ENCODE measurements at places on chromosomes 7 and 10.

- no peak for DNase-seq
Measured at GRCh38 chr7:107614425-107614824, 34.4 kb downstream of the BCAP29 start.

DNA sequence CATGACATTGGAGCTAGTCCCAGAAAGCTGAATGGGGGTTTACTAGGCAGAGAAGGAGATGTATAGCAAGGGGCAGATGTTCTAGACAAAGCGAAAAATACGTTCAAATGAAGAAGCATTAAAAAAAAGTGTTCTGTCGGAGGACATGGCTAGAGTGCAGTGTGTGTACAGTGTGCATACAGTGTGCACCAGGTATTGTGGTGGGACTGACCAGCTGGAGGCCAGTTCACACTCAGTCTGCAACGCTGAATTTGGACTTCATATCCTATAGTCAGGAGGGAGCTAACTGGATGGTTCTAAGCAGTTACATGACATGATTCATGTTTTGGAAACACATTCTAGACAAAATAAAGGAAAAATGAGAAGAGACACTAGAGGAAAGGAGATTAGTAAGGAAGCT, 8.8 kb downstream of the BBIP1 start:
- no peak for DNase-seq

DNA sequence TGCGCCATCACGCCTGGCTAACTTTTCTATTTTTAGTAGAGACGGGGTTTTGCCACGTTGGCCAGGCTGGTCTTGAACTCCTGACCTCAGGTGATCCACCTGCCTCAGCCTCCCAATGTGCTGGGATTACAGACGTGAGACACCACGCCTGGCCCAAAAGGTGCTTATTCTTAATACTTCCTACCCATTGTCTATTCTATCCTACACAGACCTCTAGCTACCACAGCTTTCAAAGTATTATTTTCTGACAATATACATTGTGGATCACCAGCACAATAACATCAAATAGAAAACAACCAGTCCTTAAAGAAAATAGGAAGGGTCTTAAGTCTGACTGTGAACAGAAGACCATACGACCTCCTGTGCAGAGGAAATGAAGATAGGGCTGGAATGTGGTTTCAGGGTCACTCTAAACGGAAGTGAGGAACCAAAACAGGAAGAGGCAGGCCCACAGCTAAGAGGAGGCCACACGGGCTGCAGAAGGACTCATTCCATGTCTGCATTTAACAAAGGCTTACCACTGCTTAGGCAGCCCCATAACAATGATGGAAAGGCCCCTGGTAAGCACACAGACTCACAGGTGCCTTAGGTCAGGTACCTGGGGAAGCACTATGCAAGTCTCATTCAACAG, 115.2 kb downstream of the ZFAND4 start:
- DNase-seq, result no peak

DNA sequence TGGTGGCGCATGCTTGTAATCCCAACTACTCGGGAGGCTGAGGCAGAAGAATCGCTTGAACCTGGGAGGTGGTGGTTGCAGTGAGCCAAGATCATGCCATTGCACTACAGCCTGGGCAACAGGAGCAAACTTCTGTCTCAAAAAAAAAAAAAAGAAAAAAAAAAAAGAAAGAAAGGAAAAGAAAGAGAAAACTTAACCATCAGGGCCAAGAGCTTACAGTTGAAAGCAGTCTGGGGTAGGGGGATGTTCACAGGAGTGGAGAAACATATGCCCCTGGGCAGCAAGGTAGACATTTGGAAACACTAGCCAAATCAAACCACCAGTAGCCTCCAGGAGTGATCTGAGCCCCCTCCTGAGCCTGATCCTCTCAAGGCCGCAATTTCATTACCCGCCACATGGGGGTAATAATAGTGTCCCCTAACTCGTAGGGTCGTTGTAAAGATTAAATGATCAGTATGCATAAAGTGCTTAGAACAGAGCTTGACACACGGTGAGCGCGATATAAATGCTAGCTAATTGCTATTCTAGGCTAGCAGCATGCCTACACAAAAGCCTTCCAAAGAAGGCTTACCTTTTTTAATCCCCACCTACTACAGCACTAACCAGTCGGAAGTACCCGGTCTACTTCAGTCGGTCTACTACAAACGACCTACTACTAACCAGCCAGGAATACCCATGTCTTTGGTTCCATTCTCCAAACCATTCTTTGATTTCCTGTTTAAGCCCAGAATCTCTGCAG, 274.3 kb upstream of the NEBL start:
- peak; percentile 7 for DNase-seq

- no peak for DNase-seq
Measured at GRCh38 chr10:61633665-61634064, 29.1 kb upstream of the CABCOCO1 start.

GRCh38 chr7:144817001-144817400, 18.9 kb downstream of the TPK1 start:
- no peak for DNase-seq

GRCh38 chr7:28484606-28484935, 72.3 kb downstream of the CREB5 start:
- DNase-seq, result no peak

DNA sequence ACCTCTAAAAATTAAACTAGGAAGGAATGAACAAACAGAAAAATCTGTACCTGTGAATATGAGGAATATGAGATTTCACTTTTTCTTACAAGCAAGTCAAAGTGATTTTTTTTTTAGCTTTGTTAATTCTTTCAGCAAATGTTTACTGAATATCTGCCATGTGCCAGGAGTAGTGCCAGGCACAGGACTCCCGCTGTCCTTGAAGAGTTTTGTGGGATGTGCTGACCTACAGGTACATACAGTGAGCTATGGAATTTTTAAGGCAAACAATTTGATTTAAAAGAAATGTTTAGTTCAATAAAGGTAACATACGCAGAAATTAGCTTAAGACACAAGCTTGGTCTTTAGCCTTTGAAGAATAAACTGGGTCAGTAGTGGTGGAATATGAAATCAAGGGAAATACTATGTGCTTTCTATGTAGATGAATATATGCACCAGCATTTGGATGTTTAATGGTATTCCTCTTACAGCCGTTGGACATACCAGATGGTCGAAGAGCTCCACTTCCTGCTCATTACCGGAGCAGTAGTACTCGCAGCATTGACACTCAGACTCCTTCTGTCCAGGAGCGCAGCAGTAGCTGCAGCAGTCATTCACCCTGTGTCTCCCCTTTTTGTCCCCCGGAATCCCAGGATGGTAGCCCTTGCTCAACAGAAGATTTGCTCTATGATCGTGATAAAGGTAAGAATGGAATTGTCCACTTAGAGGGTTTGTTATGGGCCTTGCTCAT, 102.0 kb downstream of the GLCCI1 start:
- DNase-seq, result no peak

DNA sequence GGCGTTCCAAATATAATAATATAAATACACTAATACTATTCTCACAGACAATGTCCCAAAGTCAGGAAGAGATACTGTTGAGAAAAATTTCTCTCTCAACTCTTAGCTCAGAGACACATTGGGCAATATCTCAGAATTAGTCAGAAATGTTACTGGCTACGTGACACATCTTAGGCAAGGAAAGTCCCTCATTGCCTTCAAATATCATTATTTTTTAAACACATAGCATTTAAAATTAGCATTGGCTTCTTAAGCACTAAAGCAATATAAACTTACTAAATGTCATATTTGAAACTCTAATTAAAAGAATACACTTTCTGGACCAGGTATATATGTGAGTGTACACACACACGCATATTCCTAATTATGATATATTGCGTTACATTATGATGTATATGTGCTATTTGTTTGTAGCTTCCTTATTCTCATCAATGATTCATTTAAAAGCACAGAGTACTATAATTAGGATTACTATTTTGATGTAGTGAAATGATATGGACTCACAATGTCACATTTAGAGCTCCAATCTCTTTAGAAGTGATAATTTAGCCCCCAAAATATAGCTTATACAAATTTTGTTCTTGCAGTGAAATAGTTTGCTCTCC, 255.8 kb downstream of the TWIST1 start:
- no peak for DNase-seq

GRCh38 chr10:91996266-91996665, 72.7 kb downstream of the BTAF1 start:
- no peak for DNase-seq

- no peak for DNase-seq
Measured at GRCh38 chr10:7085147-7085912, 325.5 kb downstream of the SFMBT2 start.

- DNase-seq, result no peak
Measured at GRCh38 chr10:121324678-121325213, 273.5 kb downstream of the FGFR2 start.

DNA sequence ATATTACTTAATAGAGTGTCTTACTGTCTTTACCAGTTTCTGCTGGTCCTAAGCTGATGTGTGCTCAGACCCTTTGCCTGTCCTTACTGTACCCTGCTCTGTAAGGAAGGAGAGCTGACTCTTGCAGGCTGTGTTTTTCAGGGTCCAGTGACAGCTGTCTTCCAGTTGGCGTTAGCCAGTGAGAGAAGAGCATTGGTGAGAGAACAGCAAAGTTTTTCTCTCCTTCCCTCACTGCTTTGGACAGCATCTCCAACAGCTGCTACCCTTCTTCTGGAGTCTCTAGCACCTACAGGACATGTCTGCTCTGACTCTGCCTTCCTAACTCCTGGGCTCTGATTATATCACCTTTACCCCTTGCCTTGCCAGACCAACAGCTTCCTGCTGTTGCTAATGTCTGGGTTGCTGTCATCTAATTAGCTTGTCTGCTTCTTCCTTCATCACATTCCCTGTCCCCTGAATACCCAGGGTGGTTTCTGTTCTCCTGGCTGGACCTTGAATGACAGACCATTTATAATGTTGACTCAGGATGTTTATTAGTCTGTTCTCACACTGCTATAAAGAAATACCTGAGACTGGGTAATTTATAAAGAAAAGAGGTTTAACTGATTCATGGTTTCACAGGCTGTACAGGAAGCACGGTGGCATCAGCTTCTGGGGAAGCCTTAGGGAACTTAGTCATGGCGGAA, 23.5 kb upstream of the PANK1 start:
- no peak for DNase-seq

- DNase-seq, result no peak
Measured at GRCh38 chr7:66150471-66150870, 35.8 kb downstream of the CRCP start.

DNA sequence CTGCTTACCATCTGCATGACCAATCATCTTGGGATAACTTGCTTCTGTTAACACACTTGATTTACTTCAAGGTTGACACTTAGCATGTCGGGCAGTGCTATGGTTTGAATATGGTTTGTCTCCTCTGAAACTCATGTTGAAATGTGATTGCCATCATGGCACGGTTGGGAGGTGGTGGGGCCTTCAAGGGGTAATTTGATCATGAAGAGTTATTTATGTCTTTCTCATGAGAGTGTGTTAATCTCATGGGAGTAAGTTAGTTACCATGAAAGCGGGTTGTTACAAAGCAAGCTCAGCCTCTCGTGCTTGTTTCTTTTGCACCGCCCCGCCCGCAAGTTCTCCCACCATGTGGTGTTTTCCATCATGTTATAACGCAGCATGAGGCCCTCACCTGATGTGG, 163.6 kb downstream of the DOCK4 start:
- no peak for DNase-seq

GRCh38 chr7:155167706-155168365, 97.7 kb downstream of the HTR5A start:
- DNase-seq, result no peak

DNA sequence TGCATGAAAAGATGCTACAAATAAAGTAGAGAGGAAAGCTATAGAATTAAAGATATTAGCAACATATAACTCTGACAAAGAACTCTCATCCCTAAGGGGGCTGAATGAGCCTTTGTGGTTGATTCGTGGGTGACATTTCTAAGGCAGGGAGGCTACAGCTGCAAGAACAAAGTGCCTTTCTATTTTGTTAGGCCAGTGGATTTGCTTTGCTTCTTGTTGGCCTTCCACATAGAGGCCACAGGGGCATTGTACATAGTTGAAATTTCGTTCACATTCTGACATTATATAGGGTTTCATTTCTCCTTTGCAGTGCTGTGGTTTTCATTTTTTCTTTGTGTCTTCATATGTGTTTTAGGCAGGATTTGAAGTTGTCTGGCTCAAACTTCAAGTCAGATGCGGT, 819.2 kb upstream of the C7orf33 start:
- no peak for DNase-seq

GRCh38 chr7:64774204-64774842, 19.9 kb upstream of the ZNF138 start:
- DNase-seq, result no peak

GRCh38 chr10:87702973-87703294, 43.3 kb downstream of the PAPSS2 start:
- no peak for DNase-seq

DNA sequence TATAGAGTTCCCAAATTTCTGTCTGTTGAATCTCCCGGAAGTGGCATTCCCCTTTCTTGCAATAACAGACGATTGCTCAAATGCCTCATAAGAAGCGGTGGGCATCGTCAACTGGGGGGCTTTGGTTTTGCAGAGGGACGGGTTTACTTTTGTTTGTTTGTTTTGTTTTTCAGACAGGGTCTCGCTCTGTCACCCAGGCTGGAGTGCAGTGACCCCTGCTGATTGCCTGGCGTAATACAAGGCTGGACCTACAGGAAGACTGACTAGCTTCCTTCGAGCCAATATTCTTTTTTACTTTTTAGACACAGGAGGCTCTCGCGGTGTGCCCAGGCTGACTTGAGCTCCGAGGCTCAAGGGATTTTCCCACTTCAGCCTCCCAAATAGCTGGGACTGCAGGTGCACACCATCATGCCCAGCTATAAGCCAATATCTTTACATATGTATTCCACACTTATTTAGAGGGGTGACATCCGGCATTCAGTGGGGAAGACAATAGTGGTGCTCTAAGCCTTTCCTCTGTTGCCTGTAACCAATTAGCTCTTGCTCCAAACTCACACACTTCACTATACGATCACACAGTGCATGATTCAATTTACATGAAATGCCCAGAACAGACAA, 58.1 kb downstream of the FHIP2A start:
- DNase-seq, result no peak

GRCh38 chr7:126700807-126701604, 551.7 kb downstream of the GRM8 start:
- peak; percentile 60 for DNase-seq

DNA sequence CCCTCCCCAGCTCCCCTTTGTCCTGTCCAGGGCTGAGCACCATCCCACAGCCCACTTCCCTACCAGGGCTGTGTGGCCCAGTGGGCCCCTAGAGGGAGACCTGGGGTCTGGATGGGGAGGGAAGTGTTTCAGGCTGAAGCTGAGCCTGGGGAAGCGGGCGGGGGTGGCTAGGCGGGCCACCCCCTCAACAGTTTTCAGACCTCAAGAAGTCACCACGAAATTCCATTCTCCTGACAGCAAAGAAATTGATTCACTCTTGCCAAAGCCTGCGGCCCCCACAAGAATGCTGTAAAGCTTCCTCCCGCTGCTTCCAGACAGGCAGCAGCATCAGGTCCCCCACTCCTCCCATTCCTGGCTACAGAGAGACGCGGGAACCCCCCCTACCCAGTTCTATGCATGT, 2.5 kb upstream of the LFNG start:
- DNase-seq, result no peak
